ENCODE measurements at places on chromosomes 2 and 18.

DNA sequence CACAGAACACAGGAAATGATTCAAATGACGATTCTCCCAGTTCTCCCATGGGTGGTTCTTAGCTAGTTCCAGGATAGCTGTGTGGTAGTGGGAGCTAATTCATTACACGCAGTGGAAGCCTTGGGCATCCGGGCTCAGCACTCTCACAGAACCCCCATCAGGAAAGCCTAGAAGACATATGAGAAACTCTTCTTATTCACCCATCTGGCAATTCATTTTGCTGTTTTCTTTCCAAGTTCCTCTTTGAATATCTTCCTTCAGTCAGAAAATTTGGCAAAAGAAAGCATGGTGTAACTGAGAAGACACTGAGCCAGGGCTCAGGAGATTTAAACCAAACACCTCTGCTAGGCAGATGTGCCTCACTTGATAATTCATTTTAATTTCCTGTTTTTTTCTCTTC is 85.2 kb upstream of the FN1 start:
- no peak for DNase-seq

GRCh38 chr2:20135631-20136050 is 84.2 kb upstream of the LAPTM4A start:
- DNase-seq: peak; percentile 19

DNA sequence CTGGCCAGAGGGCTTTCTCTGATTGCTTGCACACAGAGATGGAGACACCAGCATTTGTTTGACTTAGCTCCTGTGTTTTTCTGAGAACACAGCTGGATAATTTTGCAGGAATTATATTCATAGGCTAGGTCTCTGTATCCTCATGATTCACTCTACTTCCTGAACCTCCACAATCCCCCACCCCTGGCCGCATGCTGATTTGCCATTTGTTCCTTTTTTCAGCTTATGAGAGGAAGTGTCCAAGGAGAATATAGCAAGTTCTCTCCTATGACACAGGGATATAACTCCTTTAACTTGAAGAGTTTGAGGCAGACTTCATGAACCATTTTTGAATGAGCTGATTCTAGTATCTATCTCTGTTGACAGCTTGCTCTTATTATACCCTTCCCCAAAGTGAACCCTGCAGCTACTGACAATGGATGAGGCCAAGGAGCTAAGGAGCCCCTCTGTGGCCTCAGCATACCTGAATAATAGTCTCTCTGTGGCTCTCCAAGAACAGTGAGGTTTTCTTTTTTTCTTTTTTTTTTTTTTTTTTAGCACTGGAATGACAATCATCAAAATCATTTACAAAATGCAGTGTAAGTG is 15.4 kb downstream of the CAVIN2 start:
- no peak for DNase-seq

- no peak for DNase-seq
These were observed 787.8 kb upstream of the LINC00305 start for GRCh38 chr18:64936671-64937070.

- no peak for DNase-seq
These were observed 1066.1 kb upstream of the FANCL start for GRCh38 chr2:59307196-59307595.

DNA sequence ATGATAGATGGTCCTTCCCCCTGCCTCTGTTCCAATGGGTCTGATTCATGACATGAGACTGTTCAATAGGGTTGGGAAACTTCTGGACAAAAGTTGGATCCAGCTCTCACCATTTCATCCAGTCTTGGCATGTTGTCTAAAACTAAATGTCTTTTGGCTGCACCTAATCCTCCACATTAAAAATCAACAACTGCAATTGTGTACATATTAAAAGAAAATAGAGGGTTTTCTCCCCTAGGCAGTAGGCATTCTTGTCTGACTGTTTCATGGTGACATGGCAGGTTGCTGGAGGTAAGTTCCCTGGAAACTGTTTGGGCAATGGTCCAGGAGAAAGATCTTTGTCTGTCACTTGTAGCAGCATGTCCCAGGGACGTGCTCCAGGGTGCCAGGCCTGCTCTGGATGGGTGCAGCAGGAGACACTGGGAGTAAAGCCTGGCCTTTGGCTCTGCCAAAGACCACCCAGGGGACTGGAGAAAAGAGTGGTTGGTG is 135.8 kb downstream of the TCF4 start:
- DNase-seq: no peak

- no peak for DNase-seq
These were observed 1176.2 kb downstream of the SUCLG1 start for GRCh38 chr2:83282841-83283240.

- DNase-seq: no peak
These were observed 9.4 kb upstream of the CD302 start for GRCh38 chr2:159807183-159808031.

GRCh38 chr2:118492335-118492734 is 355.1 kb downstream of the EN1 start:
- DNase-seq: no peak

DNA sequence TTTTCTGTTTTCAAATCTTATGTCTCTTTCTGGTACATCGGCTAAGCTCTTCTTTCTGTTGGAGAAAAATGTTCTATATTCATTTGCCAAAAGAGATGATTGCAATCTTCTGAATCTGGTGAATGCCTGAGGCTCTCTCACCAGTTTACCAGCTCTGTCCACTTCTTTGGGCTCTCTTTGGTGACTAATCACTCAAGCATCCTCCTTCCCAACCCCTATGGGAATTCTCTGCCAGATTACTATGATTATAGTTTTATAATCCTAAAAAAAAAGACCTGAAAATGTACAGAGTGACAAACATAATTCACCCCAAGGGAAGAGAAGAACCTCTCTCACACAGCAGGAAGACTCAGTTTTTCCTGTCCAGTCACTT is 187.3 kb downstream of the CAMKMT start:
- DNase-seq: no peak

DNA sequence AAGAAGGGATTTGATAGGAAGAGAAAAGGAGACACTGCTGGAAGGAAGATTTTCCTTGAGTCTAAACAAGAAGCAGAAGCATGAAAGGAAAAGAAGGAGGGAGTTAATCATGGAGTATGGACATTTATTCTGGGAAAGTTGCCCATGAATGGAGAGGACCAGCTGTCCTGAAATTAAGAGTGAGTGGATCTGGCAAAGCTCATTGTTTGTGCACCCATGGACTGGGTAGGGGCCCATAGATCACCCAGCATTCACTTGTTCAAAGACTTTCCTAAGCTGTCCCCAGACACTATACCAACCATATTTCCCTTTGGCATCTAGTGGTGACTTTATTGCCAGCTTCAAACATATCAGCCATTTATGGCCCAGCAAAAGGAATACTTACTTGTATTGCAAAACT is 422.7 kb downstream of the FBXO15 start:
- DNase-seq: no peak

DNA sequence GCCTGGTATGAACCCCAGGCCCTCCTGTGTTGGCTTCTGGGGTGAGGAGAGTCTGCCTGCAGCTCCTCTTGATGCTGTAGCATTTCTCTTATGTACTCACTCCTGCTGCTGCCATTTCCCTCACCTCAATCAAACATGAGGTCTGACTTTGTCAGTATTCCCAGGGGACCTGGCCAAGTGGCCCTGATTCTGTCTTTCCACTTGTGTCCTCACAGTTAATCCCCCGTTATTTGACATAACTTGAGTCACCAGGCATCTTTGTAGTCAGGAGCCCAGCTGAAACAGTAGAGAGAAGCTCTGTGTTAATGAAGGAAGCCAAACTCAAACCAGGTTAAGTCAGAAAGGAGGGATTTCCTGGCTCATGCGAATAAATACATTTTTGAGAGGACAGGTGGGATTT is 55.0 kb downstream of the SLC9A2 start:
- no peak for DNase-seq

DNA sequence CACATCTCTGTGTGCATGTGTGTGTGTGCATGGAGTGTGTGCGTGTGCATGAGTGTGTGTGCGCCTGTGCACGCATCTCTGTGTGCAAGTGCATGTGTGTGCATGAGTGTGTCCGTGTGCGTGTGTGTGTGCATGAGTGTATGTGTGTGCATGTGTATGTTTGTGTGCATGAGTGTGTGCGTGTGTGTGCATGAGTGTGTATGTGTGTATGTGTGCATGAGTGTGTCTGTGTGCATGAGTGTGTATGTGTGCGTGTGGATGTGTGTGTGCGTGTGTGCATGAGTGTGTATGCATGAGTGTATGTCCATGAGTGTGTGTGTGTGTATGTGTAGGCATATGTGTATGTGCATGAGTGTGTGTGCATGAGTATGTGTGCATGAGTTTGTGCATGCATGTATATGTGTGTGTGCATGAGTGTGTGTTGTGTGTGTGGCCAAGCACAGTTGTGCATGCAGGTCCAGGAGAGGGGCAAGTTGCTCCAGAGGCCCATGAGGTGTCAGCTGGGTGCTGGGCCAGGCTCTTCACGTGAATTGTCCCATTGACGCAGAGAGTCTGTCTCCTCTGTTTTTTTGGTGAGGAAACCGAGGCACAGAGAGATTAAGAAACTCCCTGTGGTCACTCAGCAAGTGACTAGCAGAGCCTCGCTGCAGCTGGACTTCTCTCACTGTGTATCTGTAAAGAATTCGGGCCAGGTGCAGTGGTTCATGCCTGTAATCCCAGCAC is 75.5 kb downstream of the ASB1 start:
- no peak for DNase-seq

DNA sequence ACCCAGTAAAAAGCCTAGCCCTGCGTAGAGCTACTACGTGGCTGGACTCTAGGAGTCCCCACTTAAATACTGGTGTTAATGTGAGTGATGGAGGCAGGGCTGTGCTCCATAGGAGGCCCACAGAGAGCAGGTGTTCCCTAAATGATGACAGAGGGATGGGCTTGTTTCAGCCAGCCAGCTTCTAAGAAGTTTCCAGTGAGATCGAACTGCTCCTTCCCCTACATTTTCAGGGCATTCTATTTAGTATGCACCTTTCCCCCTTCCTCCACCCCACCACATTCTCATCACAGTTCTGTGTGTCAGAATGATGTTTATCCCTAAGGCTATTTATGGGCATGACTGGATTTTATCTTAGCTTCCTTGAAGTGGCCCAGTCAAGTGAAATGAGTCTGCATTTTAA is 213.0 kb downstream of the TRIB2 start:
- DNase-seq: no peak

GRCh38 chr2:204989877-204990276 is 444.6 kb downstream of the PARD3B start:
- DNase-seq: no peak

DNA sequence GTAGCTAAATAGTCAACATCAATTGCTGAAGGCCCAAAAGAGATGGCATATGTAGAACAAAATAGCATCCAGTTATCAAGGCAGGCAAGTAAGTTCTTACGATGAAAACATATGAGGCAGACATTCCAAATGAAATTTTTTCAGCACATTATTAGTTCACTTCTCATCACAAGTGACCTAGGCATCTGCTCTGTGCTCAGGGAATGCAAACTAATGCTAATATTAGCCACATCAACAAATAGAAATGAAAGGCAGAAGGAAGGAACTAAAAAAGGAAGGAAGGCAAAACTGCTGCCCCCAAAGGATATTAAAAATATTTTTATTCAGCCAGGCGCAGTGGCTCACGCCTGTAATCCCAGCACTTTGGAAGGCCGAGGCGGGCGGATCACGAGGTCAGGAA is 51.2 kb upstream of the ROCK1 start:
- no peak for DNase-seq

- no peak for DNase-seq
These were observed 259.1 kb downstream of the LNPK start for GRCh38 chr2:175743011-175743410.

DNA sequence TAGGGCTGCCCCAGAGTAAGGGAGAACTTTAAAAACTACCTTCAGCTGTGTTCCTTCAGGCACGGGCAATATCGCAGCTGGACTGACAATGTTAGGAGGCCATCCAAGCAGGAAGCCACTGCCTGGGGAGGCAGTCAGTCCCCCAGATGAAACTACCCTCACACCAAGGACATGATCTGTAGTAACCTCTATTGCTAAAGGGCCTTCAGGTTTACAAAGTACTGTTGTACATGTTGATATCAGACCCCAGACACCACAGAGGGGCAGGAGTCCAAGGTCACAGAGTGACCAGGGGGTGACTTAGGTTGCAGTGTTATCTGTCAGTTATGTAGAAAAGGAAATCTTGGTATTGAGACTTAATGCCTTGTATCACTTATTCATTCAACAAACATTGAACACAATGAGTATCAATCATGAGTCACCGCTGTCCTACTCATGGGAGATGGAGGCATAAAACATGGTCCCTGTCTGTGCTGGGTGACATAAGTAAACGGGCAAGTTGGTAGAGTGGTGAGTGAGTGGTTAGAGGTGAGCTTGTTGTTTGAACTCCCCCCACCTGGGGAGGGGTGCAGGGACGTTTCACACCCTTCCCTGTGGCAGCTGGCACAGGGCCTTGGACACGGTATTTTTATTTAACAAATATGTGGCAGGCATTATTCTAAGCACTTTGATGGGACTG is 7.1 kb downstream of the CABLES1 start:
- DNase-seq: no peak
